ENCODE measurements at places on chromosomes 5 and 9. TPM values are rescaled to one million over a fixed set of nuclear protein-coding genes. Genes with fewer than 3 reads are reported as not detected.

DNA sequence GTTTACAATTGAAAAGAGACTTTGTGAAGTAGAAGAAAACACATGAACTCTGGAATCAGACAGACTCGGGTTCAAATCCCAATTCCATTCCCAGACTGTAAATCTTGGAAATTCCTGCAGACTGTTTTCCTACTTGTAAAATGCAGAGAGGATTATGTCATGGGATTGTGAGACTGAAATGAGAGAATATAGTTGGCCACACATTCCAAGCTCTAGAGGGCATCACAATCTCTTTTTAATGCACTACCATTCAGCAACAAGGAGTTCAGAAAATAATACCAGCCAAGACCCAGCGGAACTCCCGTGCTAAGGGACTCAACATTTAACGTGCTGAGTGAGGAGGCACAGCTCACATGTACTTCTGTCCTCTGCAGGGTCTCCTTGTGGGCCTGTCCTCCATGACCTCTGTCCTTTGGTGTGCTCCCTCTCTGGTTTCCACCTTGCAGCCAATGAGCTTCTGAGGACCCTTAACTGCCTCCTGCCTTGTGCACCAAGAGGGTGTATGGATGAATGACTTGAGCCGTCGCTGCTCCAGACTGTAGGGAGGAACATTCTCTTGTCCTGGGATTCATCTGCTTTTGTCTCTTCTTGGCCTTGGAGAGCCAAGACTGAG lies 263.5 kb downstream of the NTRK2 start:
- no peak for DNase-seq

DNA sequence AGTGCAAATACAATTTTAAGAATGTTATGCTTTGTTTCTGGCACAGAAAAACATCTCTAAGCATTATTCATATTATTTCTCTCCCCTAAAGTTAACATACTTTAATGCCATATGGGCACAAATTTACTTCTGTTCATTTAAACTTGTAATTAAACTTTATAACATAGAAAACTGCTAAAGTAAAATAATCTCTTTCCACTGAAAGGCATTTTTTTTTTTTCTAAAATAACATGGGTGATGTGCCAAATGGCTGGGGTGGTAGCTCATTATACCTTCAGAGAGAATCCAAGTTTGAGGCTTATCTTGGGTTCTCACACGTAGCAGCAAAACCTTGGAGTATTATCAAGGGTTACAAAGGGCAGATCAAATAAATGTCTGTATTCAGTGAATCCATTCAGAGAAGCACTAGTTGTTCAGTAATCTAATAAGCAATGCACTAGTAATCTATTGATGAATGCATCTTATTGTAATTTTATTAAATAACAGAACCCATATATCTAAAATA lies 257.6 kb upstream of the POU5F2 start:
- no peak for DNase-seq

DNA sequence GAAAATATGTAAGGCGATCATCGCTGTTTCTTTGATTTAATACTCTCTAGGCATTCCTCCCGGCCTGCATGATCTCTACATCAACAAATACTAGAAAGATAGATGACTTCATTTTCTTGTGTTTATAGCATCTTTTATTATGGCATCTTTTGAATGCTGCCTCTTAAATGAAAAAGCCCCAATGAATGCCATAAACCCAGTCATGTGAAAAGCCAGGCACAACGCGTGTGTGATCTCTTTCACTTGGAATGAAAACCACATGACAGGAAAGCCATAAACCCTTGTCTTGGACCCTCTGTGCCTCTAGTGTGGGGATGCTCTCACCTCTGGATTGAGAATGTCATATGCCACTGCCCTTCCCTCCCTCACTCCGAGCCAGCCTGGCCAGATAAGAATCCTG lies 476.2 kb downstream of the SEMA5A start:
- no peak for DNase-seq

DNA sequence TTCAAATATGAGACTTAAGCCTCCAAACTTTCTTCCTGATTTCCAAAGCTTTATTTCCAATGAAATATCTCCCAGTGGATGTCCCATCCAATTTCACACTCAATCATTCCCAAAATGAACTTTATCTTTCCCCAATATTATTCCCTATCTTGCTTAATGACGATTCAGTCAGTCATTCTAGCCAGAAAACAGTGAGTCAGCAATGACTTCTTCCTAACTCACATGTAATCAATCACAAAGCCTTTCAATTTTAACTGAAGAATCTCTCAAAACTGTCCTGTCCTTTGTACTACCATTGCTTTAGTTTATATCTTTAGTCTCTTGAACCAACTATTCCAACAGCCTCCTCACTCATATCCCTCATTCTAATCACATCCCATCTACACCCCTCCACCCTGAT lies 34.9 kb downstream of the NSA2 start:
- no peak for DNase-seq

GRCh38 chr9:38175423-38175822 lies 106.4 kb upstream of the SHB start:
- no peak for DNase-seq

- DNase-seq, result no peak
Measured at GRCh38 chr9:127634021-127634420, 21.9 kb downstream of the STXBP1 start.

GRCh38 chr9:127112735-127113161 lies 9.7 kb downstream of the ANGPTL2 start:
- DNase-seq, result no peak

HTR4 gene
- polyA plus RNA-seq, result 0.09 TPM

AJM1 gene
- polyA plus RNA-seq, result 0.10 TPM

FBN2 gene
- polyA plus RNA-seq, result 40.5 TPM

ARRDC3 gene
- 7.1 TPM for polyA plus RNA-seq

RORB gene
- polyA plus RNA-seq, result not detected

TMEM232 gene
- 1.1 TPM for polyA plus RNA-seq

GARIN3 gene
- polyA plus RNA-seq, result not detected

Data from keratinocyte (primary cell).